ENCODE measurements at places on chromosomes 6 and 20. TPM values are rescaled to one million over a fixed set of nuclear protein-coding genes. Genes with fewer than 3 reads are reported as not detected.
A peak's percentile ranks its signal among the peaks of the same experiment; 100 is the strongest.

GRCh38 chr6:85945459-85946185, 302.9 kb upstream of the SYNCRIP start:
- no peak for DNase-seq

DNA sequence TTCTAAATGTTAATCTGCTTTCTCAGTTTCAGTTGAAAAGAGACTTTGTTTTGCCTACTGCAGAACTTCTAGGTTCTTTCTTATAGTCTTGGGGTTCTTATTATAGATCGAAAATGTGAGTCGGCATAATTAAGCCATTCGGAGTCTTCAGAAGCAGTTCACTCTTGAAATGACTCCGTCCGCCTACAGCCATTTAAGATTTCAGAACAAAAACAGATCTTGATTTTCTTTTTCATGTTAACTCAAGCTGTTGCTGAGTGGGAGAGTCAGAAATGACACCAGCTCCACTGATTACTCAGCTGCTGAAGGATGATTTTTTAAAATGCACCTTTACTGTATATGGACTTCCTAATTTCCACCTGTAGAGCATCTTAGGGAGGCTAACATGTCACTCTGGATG, 15.9 kb downstream of the PRDM1 start:
- no peak for DNase-seq

PLA2G7 gene
- 1.8 TPM for total RNA-seq

CFAP61 gene
- 0.78 TPM for total RNA-seq

GRCh38 chr6:109316909-109317308, 65.4 kb downstream of the CD164 start:
- no peak for DNase-seq

DNA sequence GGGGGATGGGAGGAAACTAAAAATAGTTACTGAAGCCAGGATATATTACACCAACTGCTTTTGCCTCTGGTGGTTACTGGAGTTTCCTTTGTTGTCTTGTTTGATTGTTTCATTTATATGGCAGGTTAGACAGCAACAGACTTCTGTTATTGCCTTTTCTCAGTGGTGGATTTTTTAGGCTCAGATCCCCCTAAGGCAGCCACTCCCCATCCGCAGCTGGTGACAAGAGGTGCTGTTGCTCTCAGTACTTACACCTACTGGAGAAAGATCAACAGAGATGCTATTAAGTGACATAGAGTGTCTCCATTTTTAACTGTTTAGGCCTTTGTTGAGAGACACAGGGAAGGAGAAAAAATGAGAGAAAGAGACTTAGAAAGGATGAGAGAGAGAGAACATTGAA, 552.1 kb downstream of the PKHD1 start:
- DNase-seq = no peak

- no peak for DNase-seq
Measured at GRCh38 chr6:130602151-130602770, 224.9 kb upstream of the SMLR1 start.

WFDC8 gene
- total RNA-seq = not detected

DNA sequence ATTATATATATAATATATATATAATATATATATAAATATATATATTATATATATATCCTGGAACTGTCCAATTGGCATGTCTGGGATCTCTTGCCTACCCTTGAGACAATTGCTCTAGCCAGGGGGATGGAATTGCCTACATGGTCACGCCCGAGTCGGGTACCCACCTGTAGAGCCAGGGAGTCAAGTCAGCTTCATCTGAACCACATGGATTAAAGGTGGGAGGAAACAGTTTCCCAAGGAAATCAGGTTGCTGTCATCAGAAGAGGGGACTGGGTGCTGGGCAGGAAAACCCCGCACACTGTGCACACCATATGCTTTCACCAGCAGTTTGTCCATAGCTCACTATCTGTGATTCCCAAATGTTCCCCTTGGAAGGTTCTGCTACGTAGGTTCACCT, 252.5 kb upstream of the NOX3 start:
- no peak for DNase-seq

JPH2 gene
- total RNA-seq = 48.9 TPM

AKAP7 gene
- total RNA-seq = 56.3 TPM

KIFC1 gene
- total RNA-seq = 2.1 TPM

GRCh38 chr6:89387516-89388201, 24.4 kb downstream of the RRAGD start:
- no peak for DNase-seq

ABHD16B gene
- not detected for total RNA-seq

DNA sequence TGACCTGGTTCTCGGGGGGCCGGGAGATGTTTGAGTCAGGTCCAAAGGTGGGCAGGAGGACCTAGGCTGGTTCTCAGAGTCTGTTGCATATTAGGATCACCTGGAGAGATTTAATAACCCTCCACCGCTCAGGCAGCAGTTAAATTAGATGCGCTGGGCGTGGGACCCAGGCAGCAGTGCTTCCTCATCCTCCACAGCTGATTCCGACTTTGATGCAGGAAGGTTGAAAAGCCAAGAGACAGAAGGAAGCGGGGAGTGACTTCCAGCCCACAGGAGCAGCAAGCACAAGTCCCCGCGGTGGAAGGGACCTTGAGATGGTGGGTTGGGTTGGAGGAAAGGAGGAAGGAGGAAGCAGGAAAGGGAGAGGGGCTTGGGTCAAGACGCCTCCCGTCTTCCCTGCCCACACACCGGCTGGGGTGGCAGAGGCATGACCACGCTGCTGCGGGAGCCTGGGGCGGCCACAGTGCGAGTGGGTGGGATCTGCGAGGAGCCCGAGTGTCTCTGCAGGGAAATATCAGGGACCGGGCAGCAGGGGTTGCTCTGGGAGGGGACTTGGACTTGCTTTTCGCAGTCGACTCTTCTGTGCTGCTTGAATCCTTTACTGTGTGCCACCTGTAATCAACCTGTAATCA, 146.0 kb downstream of the PHACTR3 start:
- no peak for DNase-seq

- no peak for DNase-seq
Measured at GRCh38 chr6:44423306-44423705, 35.8 kb downstream of the CDC5L start.

DNA sequence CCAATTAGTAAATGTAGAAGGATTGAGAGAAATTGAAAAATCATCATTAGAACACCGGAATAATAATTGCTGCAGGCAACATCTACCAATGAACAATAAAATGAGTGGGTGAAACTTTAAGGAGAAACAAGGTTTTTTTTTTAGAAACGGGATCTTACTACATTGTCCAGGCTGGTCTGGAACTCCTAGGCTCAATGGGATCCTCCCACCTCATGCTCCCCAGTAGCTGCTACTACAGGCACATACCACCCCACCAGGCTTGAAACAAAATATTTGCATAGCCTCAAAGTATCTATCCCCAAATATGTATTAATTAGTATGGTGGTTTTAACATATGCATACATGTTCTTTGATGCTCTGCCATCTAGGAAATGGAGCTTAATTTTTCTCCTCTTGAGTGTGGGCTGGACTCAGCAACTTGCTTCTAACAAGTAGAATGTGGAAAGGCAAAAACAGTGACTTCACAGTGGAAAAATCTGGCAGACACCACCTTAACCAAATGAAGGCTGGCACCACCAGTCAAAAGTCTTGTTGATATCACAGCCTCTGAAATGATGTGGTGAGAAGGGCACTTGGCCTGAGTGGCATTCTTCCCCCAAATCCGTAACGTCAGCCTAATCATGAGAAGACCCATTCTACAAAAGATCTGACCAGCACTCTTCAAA, 12.1 kb downstream of the NRSN2 start:
- no peak for DNase-seq

DNA sequence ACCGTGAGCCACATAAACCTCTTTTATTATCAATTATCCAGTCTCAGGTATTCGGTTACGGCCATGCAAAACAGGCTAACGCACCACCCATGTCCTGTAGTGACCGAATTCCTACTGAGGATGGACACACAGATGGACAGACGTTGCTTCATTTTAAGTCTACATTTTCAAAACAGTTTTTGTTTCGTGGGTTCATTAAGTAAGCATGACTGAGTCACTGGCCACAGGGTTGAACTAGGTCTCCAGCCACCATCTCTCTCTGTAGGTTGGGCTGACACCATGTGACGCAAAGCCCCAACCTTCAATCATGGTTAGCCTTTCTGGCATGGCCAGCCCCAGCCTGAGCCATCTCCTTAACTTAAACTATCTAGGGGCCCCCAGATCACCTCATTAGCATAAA, 110.0 kb upstream of the SLC22A23 start:
- DNase-seq = no peak

GRCh38 chr20:2840967-2841531, 504 bp downstream of the VPS16 start:
- peak; percentile 27 for DNase-seq

SIRPA gene
- total RNA-seq = 53.4 TPM

- DNase-seq = no peak
Measured at GRCh38 chr20:11692567-11692966, 225.1 kb upstream of the BTBD3 start.

- no peak for DNase-seq
Measured at GRCh38 chr6:93293872-93294271, 125.5 kb downstream of the EPHA7 start.

AHCY gene
- total RNA-seq = 70.9 TPM

DEFB132 gene
- not detected for total RNA-seq

GRCh38 chr6:90008908-90009501, 114.7 kb downstream of the GJA10 start:
- DNase-seq = no peak

DNA sequence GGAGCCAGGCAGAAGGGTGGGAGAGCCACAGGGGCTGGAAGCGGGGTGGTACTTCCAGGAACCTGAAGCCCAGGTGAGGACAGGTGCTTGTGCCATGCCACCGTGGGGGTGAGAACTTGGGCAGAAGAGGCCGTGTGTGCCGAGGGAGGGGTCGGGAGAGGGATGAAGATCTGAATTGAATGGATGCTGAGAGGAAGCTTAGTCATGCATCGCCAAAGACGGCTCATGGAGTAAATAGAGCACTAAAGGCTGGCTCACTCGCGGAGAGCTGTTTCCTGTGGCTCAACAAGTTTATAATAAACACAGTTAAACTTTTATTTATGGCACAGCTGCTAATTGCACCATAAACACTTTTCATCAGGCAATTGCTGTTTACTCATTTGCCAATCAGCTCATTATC, 21.7 kb upstream of the MYT1 start:
- no peak for DNase-seq

BTNL2 gene
- not detected for total RNA-seq

SNX3 gene
- 142 TPM for total RNA-seq

GRCh38 chr20:2217857-2218539, 77.8 kb upstream of the TGM3 start:
- peak; percentile 24 for DNase-seq

DNA sequence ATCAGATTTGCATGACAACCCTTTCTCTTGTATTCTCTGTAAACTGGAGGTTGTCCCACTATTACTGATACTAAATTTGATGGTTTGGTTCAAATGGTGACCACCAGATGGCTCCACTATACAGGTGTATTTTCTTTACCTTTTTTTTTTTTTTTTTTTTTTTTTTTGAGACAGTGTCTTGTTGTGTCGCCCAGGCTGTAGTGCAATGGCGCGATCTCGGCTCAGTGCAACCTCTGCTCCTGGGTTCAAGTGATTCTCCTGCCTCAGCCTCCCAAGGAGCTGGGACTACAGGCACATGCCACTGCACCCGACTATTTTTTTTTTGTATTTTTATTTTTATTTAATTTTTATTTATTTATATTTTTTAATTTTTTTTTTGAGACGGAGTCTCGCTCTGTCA, 6.6 kb upstream of the WTAP start:
- peak; percentile 36 for DNase-seq

PRDM1 gene
- total RNA-seq = 16.9 TPM

CNKSR3 gene
- 39.0 TPM for total RNA-seq

- DNase-seq = no peak
Measured at GRCh38 chr6:56819604-56820003, 135.3 kb upstream of the BEND6 start.

GRCh38 chr6:27133281-27134227, 113.9 kb upstream of the PRSS16 start:
- peak; percentile 65 for DNase-seq

CARMIL1 gene
- total RNA-seq = 38.6 TPM

- DNase-seq = no peak
Measured at GRCh38 chr6:23418095-23418494, 707.9 kb upstream of the NRSN1 start.
